ENCODE measurements at places on chromosomes 12 and 14. TPM values are rescaled to one million over a fixed set of nuclear protein-coding genes. Genes with fewer than 3 reads are reported as not detected.

The LRTM2 gene
- polyA plus RNA-seq, result 0.31 TPM

GRCh38 chr12:70919597-70920035 lies 922 bp downstream of the PTPRR start:
- DNase-seq, result peak; percentile 4

DNA sequence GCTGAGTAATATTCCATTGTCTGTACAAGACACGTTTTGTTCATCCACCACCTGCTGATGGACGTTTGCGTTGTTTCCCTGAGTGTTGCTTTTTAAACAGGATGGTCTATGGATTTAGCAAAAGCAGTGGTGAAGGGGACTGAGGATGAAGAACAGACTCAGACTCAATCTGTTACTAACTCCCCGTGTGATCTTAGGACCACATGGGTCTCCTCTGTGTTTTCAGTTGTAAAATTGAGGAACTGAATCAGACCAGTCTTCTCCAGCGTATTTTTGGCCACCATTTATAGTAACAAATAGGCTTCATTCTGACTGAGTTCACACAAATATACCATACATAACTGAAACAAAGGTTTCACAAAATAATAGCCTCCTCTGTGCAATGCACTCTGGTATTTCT lies 85.6 kb downstream of the FOXN3 start:
- DNase-seq, result no peak

DNA sequence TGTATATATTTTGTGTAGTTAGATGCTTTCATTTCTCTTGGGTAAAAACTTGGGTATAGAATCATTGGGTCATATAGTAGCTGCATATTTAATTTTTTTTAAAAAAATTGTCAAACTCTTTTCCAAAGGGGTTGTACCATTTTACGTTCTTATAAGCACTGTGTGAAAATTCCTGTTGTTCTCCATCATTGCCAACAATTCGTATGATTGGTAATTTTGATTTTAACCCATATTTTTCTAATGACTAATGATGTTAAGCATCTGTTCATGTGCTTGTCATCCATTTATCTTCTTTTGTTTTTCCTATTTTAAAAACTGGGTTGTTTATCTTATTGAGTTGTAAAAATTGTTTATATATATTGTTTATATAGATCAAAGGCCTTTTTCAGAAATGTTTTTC lies 77.4 kb downstream of the OTOGL start:
- DNase-seq, result no peak

DNA sequence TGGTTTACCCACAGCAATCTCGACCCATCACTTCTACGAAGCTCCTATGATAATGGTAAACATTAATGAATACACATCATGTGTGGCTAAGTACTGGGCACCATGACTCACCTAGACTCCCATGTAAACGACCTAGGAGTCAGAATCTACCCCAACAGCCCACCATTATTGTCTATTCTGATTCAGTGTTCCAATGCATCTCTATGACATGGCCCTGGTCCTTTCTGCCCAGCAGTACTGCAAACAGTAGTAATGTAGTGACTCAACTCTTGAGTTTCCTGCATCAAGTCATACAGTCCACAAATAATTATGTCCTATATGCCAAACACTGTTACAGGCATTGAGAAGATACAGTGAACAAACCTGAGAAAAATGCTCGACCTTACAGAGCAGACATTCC lies 14.6 kb downstream of the GTF2A1 start:
- no peak for DNase-seq

- DNase-seq, result no peak
Observed at GRCh38 chr14:102764220-102764671, 13.0 kb upstream of the TRAF3 start.

DNA sequence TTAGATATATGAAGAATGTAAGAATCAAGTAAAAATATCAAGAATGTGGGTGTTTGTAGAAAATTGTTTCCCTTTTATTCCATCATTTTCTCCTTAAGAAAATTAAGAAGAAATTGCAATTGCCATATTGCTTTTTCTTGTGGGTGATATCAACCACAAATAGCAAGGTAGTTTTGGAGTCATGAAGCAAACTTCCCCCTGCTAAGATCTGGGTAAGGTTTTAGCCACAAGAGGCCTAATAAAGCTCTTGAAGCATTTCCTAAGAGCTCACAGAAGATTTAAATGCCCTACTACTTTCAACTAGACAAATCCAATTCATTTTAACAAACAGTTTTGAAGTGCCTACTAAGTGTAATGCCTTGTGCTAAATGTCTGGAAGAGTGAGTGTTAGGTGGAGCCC lies 2.6 kb downstream of the GRIP1 start:
- DNase-seq, result no peak

GRCh38 chr12:450438-450837 lies 9.3 kb upstream of the B4GALNT3 start:
- no peak for DNase-seq

- no peak for DNase-seq
Observed at GRCh38 chr12:30806989-30807694, 52.4 kb upstream of the CAPRIN2 start.

- DNase-seq, result peak; percentile 57
Observed at GRCh38 chr12:110846615-110847566, at the start of gene CCDC63. Gene CCDC63, plus strand, starts transcription at chr12:110846987. Its CDS starts 5,968 bp downstream, at chr12:110852955.

The CD163 gene
- polyA plus RNA-seq, result 25.1 TPM

DNA sequence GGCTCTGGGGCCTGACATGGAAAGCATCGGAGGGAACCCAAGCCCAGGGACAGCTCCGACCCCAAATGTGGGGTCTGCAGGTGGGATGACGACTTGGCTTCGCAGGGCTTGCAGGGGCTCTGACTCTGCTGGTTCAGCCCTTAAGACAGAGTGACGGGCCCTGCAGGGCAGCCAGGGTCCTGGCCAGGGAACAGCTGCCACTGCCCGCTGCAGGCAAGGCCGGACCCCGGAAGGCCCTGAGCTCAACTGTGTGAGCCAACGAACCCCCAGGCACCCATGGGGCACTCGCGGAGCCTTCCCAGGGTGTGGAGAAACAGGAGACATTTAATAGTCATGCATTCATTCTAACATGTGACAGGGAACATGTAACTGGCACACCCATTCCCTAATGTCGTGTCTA lies 120.7 kb downstream of the PIWIL1 start:
- DNase-seq, result no peak

- DNase-seq, result no peak
Observed at GRCh38 chr14:105064001-105064400, 1.2 kb downstream of the GPR132 start.

The ZNF740 gene
- 28.3 TPM for polyA plus RNA-seq

DNA sequence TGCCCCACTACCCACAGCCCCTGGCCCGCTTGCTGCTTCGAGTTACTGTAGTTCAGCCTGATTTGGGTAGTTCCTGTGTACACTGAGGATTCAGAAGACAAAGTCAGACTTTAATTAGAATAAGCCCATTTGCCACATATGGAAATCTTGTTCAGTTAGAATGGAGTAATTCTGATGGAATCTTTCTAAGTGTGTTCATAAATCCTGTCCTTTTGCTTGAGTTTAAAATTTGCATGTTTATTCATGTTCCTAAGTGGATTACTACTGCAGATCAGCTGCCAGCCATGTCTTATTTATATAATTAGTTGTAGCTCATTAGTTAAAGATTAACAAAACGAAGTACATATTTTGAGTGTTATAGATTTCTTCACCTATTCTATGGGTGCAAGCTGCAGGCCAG lies 504.5 kb downstream of the PCNX1 start:
- no peak for DNase-seq

The HSP90B1 gene
- 269 TPM for polyA plus RNA-seq

DNA sequence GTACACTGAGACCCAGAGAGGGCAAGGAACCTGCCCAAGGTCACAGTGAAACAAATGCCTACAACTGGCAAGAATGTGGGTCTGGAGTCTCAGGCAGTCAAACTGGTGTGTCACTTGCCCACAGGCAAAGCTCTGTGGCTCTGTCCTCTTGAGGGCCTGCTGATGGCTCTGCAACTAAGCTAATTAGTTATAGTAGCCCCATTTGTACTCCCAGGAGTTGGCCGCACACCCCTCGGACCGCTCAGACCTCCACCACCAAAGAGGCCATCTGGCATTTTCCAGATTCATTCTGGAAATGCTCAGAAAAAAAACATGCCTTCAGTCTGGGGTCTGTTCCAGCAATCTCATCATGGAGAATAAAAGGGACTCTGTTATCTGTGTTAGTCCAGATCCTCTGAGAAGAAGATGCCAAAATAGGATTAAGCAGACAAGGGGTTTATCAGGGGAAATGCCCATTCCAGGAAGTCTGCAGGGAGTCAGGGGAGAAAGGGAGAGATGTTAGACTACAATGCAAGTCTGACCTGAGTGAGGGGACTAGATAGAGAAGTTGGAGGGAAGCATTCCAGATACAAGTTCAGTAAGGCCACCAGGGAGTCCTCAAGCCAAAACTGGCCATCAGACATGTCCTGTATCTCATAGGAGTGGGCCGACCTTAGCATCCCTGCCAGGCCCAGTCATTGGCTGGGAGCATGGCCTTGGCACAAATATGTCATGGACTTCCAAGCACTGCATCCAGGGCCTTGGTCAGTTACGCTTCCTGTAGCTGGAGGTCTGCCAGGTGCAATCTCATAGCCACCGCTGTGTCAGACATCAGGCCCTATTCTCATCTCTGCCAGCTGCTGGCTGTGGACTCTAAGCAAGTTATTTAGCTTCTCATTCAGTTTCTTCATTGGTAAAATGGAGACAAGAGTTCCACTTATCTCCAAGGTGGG lies 15.4 kb upstream of the OAS1 start:
- DNase-seq, result no peak

DNA sequence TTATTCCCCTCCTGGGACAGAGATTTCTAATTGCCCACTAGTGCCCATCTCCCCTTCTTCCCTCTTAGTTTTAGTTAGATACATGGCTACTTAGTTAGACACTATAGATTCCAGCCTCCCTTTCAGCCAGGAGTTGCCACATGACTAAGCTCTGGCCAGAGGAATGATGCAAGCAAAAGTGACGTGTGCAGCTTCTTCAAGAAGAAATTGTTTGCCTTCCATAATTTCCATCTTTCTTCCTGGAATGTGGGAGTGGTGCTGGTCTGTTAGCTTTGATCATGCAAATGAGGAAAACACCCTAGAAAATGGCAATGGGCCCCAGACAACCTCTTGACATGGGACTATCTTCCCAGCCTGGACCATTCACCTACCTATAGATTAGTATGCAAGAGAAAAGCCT lies 21.4 kb downstream of the CCDC177 start:
- DNase-seq, result no peak

- no peak for DNase-seq
Observed at GRCh38 chr12:79454338-79454843, 236.4 kb downstream of the PAWR start.

GRCh38 chr12:121378736-121379135 lies 21.2 kb upstream of the RNF34 start:
- no peak for DNase-seq

- DNase-seq, result peak; percentile 35
Observed at GRCh38 chr14:29637411-29637810, 290.2 kb downstream of the PRKD1 start.

DNA sequence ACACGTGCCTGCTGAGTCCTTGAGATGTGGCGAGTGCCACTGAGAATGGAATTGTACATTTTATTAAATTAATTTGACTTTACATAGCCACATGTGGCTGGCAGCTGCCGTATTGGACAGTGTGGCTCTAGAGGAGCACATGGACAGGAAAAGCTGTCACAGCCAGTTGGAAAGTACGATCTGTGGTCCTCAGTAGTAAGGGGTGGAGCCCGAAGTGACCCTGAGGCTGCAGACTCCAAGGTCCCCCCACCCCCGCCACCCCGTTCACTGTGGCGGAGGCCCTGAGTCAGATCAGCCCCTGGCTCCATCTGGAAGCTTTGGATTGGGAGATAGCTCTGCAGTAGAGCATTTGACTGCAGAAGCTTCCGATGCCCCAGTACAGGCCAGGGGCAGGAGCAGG lies 25.8 kb upstream of the BEGAIN start:
- DNase-seq, result no peak

GRCh38 chr14:52650774-52651173 lies 44.6 kb downstream of the ERO1A start:
- no peak for DNase-seq

- DNase-seq, result no peak
Observed at GRCh38 chr12:110269622-110270124, 11.4 kb upstream of the ATP2A2 start.

DNA sequence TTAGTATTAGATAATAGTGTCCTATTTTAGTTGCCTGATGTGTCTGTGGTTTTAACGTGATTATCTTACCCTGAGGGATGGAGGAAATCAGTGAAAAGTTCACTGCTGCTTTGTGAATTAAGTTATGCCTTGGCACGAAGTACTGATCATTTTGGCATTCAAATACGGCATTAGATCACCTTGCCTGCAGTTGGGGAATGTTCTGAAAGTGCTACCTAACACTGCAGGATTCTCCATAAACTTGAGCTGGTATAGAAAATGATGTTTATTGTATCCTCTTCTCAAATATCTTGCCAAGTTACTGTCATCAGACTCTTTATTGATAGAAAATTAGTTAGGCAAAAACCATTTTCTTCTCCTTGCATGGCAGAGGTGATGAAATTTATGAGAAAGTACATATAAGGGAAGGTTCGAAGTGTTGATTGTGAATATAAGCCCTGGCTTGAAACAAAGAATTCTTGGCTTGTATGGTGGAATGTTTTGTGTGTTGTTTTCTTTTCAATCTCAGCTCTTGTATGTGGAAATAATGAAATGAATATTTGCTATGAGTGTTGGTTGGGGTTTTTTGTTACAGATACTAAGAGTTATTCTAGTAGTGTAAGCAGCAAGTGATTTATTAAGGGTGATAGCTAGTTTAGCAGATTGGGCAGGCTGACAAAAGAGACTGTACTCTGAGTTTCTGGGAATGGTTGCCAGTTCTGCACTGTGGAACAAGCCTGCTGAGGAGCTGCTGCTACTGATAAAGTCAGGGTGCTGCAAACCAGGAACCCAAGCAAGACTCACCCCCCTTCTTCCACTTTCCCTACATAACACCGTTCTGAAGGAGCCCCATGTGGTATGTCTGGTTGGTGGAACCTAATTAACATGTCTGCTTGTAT lies 448.3 kb downstream of the PCNX1 start:
- peak; percentile 49 for DNase-seq

DNA sequence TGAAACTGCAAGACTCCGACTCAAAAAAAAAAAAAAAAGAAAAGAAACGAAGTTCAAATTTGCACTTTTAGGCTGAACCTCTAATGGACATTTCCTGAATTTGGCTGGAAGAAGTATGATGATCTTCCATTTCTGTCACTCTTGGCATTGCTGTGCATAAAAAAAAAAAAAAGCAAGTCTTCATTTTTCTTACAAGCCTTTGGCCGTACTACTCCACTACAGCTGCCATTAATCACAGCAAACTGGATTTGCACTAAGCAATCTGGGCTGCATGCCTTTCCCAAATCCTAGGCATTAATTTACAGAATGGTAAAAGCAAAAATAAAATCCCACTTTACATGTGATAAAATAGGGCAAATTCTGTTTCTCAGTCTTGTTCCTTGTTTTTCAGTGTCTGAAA lies 7.1 kb downstream of the CSRP2 start:
- DNase-seq, result no peak

The DPPA3 gene
- not detected for polyA plus RNA-seq

- peak; percentile 29 for DNase-seq
Observed at GRCh38 chr14:70317969-70318634, 41.4 kb downstream of the COX16 start.
